ENCODE measurements at places on chromosomes 12 and 14.

DNA sequence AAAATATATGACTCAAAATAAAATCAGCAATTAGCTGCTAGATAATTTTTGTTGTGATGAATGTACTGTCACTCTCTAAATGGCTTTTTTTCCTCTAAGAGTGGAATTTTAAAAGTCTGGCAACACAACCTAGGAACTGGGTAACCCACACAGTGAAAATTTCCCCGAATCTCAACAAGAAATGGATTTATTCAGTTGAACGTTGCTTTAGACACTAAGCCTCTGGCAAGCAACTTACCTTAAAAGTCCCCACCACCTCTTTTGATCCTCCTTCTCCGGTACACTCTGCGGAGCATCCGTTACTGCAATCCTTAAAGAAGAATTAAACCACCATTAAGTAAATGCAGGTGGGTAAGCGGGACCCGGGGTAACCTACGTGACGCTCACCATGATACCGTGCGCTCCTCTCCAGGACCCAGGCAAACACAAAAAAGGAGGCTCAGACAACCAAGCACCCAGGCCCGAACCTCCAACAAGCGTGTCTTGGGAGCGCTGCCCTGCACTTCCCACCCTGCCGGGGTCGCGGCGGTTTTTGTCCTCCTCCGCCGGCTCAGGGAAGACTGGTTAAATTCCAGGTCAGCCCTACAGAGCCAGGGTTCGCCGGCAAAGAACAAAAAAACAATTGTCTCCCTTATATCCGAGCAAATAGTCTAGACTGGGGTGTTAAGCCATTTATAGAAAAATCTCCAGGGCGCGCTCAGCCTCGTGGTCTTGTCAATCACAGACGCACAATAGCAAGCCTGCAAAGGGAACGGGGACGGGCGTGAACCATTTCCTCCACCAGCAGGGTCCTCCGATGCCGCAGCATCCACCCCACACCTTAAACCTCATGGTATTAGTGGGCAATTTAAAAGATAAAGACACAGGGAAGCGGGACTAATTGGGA lies 47.1 kb downstream of the BCAT1 start:
- DNase-seq: no peak

GRCh38 chr14:39766397-39767000 lies 334.3 kb upstream of the FBXO33 start:
- DNase-seq: no peak

GRCh38 chr12:52912711-52913430 lies 8.0 kb upstream of the KRT8 start:
- DNase-seq: no peak

DNA sequence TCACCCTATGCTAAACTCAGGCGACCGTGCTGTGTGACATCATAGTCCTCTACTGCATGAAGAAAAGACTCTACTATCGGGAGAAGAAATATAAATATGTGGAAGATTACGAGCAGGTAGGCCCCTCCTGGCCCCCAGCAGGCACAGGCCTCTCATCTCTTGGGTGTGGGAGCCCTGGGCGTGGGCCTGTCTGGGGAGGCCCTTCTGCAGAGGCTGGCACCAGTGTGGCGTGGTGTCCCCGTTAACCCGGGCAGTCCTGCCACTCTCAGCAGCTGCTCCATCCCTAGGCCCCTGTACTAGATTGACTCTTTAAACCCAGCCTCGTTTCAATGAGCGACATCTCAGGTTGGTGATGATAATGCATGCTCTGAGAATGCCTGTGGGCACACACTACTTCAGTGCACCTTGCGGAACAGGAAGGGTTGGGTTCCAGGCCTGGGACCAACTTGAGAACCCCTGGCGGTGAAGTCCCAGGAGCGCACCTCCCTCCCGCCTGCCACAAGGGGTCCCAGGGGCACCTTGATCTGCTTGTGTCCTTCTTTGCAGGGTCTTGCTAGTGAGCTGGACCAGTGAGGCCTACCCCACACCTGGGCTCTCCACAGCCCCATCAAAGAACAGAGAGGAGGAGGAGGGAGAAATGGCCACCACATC lies 23.2 kb downstream of the P2RX4 start:
- no peak for DNase-seq

DNA sequence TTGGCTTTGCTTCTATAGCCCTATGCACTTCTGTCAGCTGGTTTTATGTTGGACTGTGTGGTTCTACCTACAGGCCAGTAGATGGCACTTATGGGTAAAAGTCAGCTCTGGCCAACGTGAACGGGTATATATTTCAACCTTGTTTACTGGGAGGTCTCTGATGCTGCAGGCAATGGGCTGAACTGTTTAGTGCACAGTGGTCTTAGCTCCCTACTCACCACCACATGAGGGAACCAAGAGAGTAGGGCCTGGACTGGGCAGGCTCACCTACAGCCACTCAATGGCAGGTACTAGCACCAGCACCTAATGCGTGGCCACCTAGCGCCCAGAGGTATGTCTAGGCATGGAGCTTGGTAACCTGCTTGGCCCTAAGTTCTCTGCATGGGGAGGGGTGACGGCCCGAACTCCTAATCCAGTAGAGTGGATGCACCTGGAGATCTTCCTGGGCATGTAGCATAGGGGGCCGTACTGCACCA lies 481.8 kb downstream of the TMEM117 start:
- peak; percentile 7 for DNase-seq

- DNase-seq: no peak
Observed at GRCh38 chr12:105329926-105330282, 587 bp upstream of the C12orf75 start.

GRCh38 chr12:13591488-13591887 lies 389.9 kb downstream of the GRIN2B start:
- no peak for DNase-seq

DNA sequence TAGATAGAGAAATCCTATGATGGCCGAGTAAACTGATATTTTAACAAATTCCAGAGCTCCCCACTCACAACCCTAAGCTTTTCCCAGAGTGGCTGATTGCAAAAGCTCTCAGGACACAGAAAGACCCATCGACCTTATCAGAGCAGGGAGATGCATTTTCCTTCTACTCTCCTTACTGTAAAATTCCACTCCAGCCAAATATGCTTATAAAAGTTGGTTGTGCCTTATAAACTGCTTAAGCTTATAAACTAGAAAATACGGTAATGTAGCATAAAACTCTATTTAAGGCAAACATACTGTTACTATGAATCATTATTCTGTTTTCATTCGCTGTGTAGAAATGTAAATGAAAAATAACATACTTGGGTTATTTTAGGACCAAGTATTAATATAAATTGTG lies 41.6 kb upstream of the TRHDE start:
- DNase-seq: peak; percentile 73

- no peak for DNase-seq
Observed at GRCh38 chr14:60196291-60196690, 31.1 kb upstream of the DHRS7 start.

- no peak for DNase-seq
Observed at GRCh38 chr14:75549169-75549568, 26.9 kb downstream of the BATF start.

Data from adipocyte (in vitro differentiated cells).